ENCODE measurements at places on chromosomes 2 and 18. TPM values are rescaled to one million over a fixed set of nuclear protein-coding genes. Genes with fewer than 3 reads are reported as not detected.

INPP1 gene
- 8.7 TPM for total RNA-seq

XIRP2 gene
- total RNA-seq: not detected

- H3K4me3 ChIP-seq: no peak overlapping the region
- no peak for DNase-seq
Observed at GRCh38 chr2:145846982-145847381, 1327.1 kb upstream of the ZEB2 start.

DNA sequence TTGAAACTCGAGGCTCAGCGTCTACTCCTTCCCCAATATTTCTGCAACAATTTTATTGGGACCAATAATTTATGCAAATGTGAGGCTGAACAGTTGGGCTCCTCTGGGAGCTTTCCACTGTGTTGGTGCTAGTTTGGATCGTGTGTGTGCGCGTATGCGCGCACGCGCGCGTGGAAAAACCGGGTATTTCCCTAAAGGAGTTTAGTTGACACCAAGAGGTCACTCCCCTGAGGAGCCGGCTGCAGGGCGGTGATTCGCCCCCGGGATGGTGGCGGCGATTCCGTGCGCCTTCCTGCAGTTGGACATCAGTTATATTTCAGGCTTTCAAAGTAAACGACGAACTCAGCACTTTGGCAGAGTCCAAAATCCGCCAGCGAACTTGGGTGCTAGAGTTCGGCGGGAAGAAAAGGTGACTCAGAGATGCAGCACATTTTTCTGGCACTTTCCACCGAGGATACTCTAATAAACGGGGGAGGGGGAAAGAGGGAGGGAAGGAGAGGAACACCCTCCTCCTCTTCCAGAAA is 186.5 kb upstream of the FANCL start:
- DNase-seq: no peak
- H3K27ac ChIP-seq: no peak overlapping the region
- peak overlapping the region; percentile 78 for H3K4me3 ChIP-seq
- peaks cover 61% of the 10 kb centered on the region for H3K27me3 ChIP-seq
- H3K4me1 ChIP-seq: peaks cover 2% of the 10 kb centered on the region

Data from activated naive CD8-positive, alpha-beta T cell treated with anti-CD3 and anti-CD28 coated beads, Interleukin-2, amount 10 ng/mL, durations not matched to agents 7 days and 5 days (primary cell).